ENCODE measurements at places on chromosomes 16 and 17.

GRCh38 chr17:26773189-26774188, 520.4 kb upstream of the WSB1 start:
- DNase-seq: no peak

DNA sequence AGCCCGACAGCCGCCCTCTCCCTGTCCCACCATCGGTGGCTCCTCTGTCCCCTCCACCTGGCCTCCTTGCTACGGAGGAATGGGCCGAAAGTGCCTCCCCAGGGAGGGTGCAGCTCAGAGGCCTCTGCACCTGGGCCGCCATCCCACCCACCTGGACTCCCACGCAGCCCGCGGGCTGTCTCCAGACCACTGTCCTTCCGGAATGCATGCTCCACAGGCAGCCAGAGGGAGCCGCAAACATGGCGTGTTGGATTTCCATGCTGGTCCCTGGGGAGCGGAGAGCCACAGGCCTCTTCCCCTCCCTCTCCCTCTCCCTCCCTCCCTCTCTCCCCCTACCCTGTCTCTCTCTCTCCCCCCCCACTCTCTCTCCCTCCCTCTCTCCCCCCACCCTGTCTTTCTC, 3.0 kb downstream of the SSTR5 start:
- DNase-seq: no peak

GRCh38 chr17:76271669-76272540, 6.8 kb downstream of the UBALD2 start:
- DNase-seq: peak; percentile 83

GRCh38 chr17:42402117-42402516, 13.9 kb upstream of the STAT3 start:
- DNase-seq: no peak

GRCh38 chr17:81276781-81277180, 18.3 kb downstream of the SLC38A10 start:
- DNase-seq: no peak

DNA sequence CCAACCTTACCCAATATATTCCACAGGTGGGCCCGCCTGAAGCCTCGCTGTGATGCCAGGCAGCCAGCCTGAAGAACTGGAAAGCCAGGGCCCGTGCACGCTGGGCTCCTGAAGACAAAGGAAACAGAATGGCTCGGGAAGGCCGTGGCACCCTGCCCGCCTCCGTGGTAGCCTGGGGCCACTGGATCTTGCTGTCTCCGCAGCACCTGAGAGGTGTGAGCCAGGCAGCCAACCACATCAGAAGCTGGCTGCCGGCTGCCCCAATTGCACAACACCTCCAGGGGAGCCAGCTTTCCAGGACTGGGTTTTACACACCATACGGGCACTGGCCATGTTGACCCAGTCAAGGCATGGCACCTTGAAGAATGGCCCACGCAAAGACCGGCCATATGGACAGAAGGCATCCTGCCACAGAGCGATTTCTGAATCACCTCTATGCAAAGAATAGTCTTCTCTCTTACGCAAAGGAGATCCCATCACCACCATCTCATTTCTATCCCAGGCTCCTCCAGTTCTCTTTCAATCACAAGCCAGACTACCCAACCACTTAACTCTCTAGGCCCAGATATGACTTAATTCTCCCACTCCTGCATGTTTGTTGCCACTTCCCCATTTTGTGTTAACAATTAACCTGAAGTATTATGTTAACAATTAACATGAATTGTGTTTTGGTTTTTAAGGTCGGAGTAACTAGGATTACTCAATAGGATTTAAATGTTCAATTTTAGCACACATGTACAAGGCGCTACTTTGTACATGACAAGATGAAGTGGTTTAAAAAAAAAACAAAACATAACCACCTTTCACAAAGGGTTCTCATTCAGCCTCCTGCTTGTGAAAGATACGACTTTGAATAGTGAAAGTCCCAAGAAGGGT, 32.1 kb downstream of the ZFHX3 start:
- no peak for DNase-seq

DNA sequence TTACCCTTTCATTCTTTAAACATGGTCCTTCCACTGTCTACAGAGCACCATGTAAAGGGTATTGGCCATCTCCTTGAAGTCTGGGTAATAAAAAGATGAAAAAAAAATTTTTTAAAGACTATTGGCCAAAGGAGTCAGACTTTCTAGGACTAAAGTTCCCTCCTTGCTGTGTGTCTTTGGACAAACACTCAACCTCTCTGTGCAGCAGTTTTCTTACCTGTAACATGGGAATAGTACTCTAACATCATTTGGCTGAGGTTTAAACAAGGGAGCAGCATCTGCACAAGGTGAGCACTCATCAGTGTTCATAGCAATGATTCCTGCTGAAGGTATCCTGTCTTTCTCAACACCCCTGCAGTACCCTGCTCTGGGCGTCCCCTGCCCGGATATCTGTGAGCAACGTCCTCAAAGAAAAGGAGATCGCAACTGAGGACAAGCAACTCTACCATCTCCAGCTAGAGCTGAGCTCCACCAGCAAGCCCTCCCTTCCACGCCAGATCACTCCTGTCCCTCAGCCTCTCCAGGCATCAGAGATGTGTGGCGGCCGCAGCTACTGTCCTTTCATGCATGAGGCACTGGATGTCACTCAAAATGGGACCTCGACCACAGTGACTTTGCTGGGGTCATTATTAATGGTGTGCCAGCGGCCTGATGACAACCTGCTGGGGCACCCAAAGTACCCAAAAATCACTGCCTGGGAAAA, 29.5 kb upstream of the RPH3AL start:
- no peak for DNase-seq

DNA sequence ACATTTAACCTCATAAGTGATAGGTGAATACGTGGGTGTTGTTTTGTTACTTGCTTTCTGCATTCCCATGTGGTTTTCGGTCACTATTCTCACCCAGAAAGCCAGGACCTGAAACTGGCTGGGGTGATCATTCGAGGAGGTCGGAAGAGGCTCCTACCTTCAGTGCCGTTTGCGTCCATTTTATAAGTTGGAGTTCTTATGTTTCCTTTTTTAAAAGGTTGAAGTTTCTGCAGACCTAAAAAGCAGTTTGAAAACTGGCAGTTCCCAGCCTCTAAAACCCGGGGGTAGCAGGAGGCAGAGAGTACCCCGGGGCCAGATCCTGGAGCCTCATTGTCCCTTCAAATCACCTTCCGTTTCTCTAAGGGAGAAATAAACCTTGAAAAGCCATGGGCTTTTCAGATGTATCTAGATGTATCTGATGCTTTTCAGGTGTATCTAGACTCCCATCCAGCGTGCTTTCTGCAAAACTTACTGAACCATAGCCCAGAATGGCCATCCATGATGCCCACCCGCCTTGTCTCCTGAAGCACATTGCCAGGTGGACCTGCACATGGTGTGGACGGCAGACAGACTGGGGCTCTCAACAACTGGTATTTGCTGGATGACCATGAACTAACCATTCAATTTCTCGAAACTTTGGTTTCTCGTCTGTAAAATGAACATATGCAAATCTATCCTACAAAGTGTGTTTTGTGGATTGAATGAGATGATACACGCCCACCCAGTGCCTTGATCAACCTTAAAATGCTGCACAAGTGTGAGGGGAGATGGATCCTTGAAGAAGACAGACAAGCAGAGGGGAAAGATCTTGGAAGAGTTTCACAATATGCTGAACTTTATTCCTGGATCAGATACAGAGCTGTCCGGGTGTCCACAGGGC, 1.3 kb downstream of the NLRC5 start:
- DNase-seq: peak; percentile 54

DNA sequence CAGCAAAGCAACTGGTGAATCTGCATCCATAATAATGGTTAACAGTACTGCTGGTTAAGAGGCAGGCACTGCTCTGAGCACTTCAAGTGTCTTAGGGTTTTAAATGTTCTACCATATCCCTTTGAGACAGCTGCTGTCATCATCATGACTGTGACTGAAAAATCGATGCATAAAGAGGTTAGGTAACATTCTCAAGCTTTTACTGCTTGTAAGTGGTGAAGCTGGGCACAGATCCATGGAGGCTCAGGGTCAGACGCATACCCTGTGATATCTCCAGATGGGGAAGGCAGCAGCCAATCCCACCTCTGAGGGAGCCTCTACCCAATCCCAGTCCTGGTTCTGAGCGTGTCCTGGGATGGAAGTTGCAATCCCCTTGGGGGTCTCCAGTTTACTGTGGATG, 57.6 kb upstream of the SOX9 start:
- no peak for DNase-seq

- DNase-seq: peak; percentile 39
Observed at GRCh38 chr17:32341141-32341856, 674 bp downstream of the C17orf75 start.

- DNase-seq: no peak
Observed at GRCh38 chr16:85650844-85651628, 37.7 kb downstream of the GINS2 start.

GRCh38 chr17:28719021-28719433, 758 bp upstream of the RPL23A start:
- no peak for DNase-seq

GRCh38 chr16:73240920-73241319, 193.0 kb upstream of the ZFHX3 start:
- DNase-seq: no peak

DNA sequence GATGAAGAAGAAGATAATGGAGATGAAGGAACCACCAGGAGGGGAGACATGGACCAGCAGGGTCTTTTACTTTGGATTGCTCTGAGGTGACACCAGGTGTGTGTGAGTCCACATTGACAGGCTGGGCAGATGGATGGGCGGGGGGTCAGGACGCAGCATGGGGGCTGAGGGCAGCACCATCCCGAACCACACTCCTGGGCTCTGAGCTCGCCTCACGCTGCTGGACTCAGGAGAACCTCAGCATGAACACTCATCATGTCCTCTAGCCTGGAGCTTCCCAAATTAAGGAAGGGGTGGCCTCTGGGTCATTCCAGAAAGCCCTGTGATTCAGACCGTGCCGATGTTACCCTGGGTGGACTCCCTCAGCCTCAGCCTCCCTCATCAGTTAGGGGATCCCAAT, 50.4 kb upstream of the MAP3K14 start:
- no peak for DNase-seq

- no peak for DNase-seq
Observed at GRCh38 chr16:58021661-58022551, 3.6 kb upstream of the MMP15 start.

DNA sequence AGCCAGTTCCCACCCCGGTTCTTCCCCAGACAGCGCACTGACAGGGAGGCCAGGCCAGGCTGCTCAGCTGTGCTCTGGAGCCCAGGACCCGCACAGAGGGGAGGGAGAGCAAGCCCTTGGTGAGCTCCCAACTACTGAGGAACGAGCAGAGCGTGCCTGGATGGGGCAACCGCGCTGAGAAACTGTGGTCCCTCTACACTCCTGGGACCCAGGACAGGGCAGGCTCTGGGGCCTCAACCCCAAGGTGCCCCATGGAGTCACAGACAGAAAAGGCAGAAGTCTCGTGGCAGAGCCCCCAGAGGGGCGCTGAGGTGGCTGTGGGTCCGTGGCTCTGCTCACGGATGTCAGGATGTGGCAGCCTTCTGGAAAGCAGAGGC, 16.3 kb downstream of the SLX4 start:
- no peak for DNase-seq

- peak; percentile 20 for DNase-seq
Observed at GRCh38 chr16:27408012-27408601, 6.1 kb downstream of the IL21R start.

- DNase-seq: no peak
Observed at GRCh38 chr16:73713778-73714495, 582.7 kb upstream of the PSMD7 start.

DNA sequence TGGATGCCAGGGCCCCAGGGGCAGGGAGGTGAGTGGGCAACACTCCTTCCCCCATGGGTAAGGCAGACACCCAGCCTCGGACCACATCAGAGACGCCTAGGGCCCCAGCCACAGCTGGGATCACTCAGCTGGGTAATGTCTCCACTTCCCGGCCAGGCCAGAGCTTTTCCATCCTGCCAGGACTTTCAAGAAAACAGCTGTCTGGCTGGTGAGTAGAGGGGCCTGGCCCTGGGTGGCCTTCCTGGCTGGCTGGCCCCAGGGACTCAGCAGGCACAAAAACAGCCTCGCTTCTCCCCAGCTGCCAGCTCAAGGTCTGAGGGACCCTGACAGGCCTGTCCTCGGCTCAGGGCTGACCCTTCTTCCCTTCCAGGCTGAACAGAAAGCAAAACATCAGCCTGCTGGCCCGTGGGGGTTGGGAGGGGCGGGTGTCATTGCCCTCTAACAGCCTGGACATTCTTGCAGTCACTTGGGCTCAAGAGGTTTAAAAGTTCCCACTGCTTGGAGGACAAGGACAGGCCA, 45.3 kb upstream of the JPH3 start:
- DNase-seq: no peak

- DNase-seq: no peak
Observed at GRCh38 chr16:49635009-49635350, 220.9 kb downstream of the ZNF423 start.

- no peak for DNase-seq
Observed at GRCh38 chr17:40538936-40539705, 26.2 kb downstream of the CCR7 start.

GRCh38 chr16:71464231-71464630, 2.2 kb upstream of the ZNF23 start:
- DNase-seq: no peak

GRCh38 chr17:46742565-46743270, 75.8 kb downstream of the WNT3 start:
- no peak for DNase-seq

- no peak for DNase-seq
Observed at GRCh38 chr17:66527335-66527734, 224.9 kb downstream of the PRKCA start.

DNA sequence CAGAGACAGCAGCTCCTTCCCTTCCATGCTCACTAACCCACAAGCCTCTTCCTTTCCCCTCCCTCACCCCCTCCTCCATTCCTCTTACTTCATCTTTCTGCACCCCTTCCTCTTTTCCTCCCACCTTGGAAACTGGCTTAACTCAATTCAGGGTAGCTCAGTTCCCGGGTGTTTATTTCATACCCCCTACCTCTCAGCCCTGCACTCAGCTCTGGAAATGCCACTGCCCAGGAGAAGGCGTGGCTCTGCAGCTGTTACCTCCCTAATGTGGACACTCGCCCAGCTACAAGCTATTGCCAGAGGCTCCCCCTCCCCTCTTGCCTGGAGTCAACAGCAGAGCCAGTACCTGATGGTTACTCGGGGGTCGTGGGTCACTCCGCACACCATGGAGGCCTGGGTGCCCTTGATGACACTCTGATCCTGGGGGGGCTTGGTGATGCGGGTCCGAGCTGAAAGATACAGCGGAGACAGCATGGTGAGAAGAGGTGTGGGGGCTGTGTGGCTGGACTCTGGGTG, 118.4 kb upstream of the CDC42EP4 start:
- DNase-seq: no peak

- DNase-seq: no peak
Observed at GRCh38 chr16:12766853-12767252, 36.8 kb downstream of the CPPED1 start.

GRCh38 chr17:48295362-48296288, 134.4 kb downstream of the SKAP1 start:
- peak; percentile 12 for DNase-seq

Data from CD4-positive, CD25-positive, alpha-beta regulatory T cell (primary cell).